ENCODE measurements at places on chromosomes 7 and 10.

DNA sequence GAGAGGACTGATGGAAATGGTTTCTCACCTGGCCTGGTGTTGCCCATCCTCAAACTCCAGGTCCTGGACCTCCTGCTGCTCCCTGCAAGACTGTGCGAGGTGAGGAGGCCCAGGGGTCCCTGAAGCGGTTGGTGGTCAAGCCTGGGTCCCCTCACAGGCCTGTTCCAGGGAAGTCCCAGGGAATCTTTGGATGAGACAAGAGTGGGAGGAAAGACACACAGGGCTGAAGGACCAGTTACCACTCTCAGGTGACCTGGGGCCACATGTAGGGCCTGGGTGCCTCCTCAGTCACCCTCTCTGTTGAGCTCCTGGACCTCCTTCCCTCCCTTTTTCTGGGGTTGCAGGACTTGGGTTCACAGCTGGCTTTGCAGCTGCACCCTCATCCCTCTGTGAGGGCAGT is 42.6 kb upstream of the CXCL12 start:
- DNase-seq = peak; percentile 81

DNA sequence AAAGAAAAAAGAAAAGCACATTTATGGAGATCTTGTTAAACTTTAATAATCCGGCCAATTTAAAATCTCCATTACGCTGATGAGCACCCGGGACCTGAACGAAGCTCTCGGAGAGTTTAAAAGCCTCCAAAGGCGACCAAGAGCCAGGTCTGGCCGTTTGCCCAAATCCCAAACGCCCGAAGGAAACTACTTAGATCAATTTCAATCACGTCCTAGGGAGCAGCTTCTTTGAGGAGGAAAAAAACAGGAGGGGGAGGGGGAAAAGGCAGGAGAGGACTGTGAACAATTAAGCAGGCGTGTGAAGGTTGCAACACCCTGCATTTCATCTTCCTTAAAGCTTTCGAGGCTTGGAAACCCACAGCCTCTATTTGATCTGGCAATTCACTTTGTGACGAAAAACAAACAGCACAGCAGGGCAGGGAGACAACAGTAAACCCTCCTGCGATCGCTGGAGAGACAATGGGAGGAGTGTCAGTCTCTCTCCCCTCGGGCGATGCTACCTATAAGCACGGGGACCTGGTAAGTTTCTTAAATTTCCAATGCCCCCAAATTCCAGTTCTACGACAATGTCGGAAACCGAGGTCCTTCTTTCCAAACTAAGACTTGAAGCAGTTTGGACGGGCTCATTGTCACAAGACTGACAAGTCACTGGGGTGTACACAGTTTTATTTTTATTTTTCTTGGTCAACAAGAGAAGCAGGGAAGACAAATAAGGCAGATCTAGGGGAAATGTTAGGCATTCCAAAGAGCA is 1.2 kb downstream of the KLF6 start:
- no peak for DNase-seq

- no peak for DNase-seq
These were observed 94.5 kb upstream of the GSDME start for GRCh38 chr7:24851786-24852185.

GRCh38 chr7:42186151-42186550 is 50.9 kb downstream of the GLI3 start:
- DNase-seq = no peak

DNA sequence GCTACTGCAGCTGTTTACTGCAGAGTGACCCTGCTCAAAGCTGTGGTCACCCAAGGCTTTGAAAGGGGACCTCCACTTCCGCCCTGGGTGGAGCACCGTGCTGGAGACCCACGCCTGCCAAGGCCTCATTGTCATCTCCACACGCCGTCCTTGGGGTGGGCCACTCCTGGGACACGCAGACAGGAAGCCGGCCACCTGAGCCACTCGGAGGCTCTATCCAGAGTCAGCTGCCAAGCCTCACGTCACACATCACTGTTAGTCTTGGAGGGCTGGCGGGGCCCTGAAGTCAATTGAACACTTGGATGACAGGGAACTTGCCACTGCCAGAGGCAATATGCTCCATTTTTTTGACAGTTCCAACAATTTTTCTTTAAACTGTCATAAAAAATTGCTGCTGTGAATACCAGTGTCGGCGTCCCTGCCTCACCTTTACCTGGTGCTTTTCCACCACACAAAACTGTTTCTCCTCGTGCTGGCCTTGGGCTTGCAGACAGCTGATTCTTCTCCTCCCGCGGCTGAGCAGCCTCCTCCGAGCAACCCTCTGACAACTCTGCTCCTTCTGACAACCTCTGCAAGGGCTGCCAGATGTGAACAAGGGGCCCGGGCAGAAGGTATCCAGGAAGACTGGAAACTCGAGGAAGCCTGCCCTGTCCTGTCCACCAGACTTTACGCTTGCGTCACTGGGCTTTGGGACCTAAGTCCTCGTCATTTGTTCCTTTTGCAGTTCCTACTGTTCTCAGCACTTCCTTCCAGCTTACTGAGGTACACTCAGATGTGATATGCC is 81.9 kb downstream of the EGFR start:
- DNase-seq = no peak

- DNase-seq = no peak
These were observed 47.0 kb downstream of the TBATA start for GRCh38 chr10:70738006-70738760.

- DNase-seq = no peak
These were observed 32.0 kb downstream of the ITGB8 start for GRCh38 chr7:20362574-20363253.

DNA sequence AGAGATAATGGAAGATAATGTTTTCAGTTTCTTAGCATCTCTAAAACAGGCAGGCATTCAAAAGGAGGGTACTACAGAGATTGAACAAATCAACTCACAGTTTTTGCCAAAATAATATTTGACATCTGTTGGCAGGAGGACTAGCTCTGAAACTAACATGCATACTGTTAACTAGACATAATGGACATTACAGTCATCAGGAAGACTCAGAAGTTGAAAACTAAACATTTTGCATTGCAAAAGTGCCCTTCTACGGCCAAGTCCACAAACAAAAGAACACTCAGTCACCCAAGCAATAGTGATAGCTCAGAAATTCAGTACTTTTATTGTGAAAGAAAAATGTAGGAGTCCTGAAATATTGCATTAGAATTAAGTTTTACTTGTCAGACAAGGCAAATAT is 399.0 kb downstream of the HGF start:
- DNase-seq = no peak

GRCh38 chr7:31885171-31885570 is 185.0 kb downstream of the PDE1C start:
- DNase-seq = no peak

- DNase-seq = no peak
These were observed 701 bp upstream of the CUL1 start for GRCh38 chr7:148698007-148698396.

DNA sequence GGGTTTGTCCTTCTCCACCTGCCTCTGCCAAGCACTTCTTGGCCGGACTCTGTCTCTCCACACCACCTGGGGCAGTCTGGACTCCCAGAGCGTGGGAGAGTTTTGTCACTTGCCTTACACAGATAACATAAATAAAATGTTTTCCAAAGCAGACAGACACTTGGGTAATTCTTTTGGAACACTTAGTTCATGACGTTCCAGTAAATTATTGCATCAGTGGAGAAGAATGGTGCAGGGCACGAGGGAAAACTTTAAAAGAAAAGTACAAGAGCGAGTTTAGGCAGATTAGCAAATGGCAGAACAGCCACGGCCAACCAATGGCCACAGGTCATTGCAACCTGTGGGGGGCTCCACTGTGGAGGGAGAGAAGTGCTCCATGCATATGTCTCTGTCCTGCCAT is 170.6 kb upstream of the GRB10 start:
- DNase-seq = no peak

DNA sequence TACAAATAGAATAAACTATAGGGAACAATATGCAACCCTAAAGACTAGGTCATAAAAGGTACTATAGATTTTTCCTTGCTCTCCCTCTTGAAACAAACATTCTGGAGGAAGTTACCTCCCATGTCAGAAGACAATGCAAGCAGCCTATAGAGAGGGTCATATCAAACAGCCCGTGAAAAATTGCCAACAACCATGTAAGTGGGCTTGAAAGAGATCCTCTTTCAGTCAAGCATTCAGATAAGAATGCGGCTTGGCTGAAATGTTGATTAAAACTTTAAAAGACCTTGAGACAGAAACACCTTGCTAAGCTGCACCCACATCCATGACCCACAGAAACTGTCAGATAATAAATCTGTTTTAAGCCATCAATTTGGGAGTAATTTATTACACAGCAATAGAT is 526.6 kb upstream of the GHITM start:
- DNase-seq = no peak

DNA sequence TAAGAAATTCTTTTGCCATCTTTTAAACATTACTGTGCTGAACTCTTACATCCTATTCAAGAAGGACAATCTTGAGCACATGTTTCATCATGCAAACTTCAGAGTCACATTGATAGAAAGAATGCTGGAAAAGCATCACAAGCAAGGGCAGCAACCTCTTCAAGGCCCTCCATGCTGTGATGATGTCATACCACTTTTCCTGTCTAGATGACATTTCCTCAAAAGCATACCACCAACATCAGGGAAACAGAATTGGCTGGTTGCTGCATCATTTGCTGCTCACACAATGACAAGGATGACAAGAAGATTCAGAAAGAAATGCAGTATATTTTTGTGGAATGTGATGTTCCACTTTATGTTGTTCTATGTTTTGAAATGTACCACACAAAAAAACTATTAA is 37.6 kb downstream of the CYP2C8 start:
- no peak for DNase-seq

Data from mesenteric fat pad (tissue), 1 donor.